ENCODE measurements at places on chromosomes 16 and 17. TPM values are rescaled to one million over a fixed set of nuclear protein-coding genes. Genes with fewer than 3 reads are reported as not detected.

Gene ZG16
- total RNA-seq, result not detected

Gene SCGB1C2
- total RNA-seq, result not detected

Gene SPATA33
- total RNA-seq, result 14.1 TPM

Gene GPS2
- 41.8 TPM for total RNA-seq

Gene CDH13
- total RNA-seq, result 3.0 TPM

- no peaks in the 10 kb centered on the region for H3K27me3 ChIP-seq
- no peak overlapping the region for H3K27ac ChIP-seq
- DNase-seq, result no peak
- no peaks in the 10 kb centered on the region for H3K36me3 ChIP-seq
- no peak overlapping the region for H3K4me3 ChIP-seq
Observed at GRCh38 chr16:50253514-50253910, 12.8 kb upstream of the ADCY7 start.

GRCh38 chr17:4739122-4740024 lies at the start of the genes CXCL16 and ZMYND15:
Gene CXCL16, minus strand, starts transcription at chr17:4739928. Its CDS starts 589 bp downstream, at chr17:4739339.
Gene ZMYND15, plus strand, starts transcription at chr17:4739833. Its CDS starts 716 bp downstream, at chr17:4740549.
- H3K4me1 ChIP-seq, result peaks cover 3% of the 10 kb centered on the region
- DNase-seq, result peak; percentile 61
- peaks cover 97% of the 10 kb centered on the region for H3K27me3 ChIP-seq
- no peaks in the 10 kb centered on the region for H3K36me3 ChIP-seq

GRCh38 chr17:34114174-34114573 lies 140.9 kb upstream of the CCL2 start:
- H3K36me3 ChIP-seq, result no peaks in the 10 kb centered on the region
- no peak for DNase-seq
- no peak overlapping the region for H3K27ac ChIP-seq
- no peaks in the 10 kb centered on the region for H3K27me3 ChIP-seq
- H3K4me3 ChIP-seq, result no peak overlapping the region

GRCh38 chr16:72876981-72877373 lies 171.0 kb downstream of the ZFHX3 start:
- no peak overlapping the region for H3K4me3 ChIP-seq
- H3K27me3 ChIP-seq, result no peaks in the 10 kb centered on the region
- H3K4me1 ChIP-seq, result peaks cover 6% of the 10 kb centered on the region

DNA sequence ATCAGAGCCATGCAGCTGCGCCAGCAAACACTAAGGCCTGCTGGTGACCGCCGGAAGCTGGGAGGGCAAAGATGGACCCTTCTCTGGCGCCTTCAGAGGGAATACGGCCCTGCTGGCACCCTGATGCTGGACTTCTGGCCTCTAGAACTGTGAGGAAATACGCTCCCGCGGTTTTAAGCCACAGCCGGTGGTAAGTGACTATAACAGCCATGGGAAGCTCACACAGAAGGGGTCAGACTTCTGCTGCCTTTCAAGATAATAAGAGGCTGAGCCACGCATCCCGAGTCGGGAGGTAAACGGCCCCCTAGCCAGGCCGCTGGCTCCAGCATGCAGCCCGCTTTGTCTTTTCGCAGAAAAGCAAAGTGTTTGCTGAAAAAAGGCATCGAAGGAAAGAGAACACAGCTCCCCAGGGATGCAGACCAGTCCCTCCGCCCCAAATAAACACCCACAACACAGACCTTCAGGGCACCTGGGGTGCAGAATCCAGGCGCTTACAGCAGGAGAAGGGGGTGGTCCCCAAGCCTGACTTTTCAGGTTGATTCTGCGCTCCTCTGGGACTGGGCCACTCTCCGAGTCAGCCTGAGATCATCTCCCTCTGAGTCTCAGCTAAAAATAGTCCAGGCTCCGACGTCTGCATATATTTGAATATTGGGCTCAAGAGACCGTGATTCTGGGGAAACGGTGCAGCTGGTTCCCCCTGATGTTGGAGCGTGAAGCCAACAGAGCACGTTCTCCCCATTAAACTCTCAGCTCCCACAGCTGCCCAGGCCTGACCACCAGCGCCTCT lies 89.7 kb downstream of the MGAT5B start:
- H3K4me1 ChIP-seq, result peaks cover 19% of the 10 kb centered on the region
- no peak overlapping the region for H3K27ac ChIP-seq
- peak; percentile 47 for DNase-seq
- no peak overlapping the region for H3K4me3 ChIP-seq

DNA sequence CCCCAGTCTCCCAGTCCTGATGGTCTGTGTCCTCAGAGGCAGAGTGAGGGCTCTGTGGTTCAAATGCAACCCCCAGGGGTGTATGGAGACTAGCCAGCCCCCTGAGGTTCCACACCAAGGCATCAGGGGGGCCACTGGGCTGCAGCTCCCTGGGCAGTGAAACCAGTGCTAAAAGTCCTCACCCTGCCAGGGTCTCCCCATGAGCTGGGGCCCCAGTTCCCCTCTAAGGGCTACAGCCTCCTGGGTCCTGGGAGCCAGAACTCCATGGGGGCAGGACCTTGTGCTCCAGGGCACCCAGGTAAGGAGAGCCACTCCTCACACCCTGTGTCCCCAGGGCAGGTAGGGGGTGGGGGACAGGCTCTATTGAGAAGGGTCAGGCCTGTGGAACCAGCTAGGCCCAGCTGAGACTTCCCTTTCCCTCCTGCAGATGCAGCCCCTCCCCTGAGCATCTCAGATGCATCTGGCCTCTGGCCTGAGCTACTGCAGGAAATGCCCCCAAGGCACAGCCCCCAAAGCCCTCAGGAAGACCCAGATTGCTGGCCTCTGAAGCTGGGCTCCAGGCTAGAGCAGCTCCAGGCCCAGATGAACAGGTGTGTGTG lies 6.4 kb upstream of the DCAF7 start:
- no peak overlapping the region for H3K27ac ChIP-seq
- H3K36me3 ChIP-seq, result no peaks in the 10 kb centered on the region
- no peak for DNase-seq
- no peaks in the 10 kb centered on the region for H3K4me1 ChIP-seq
- H3K4me3 ChIP-seq, result no peak overlapping the region

GRCh38 chr17:10993126-10993525 lies 155.2 kb upstream of the PIRT start:
- H3K36me3 ChIP-seq, result no peaks in the 10 kb centered on the region
- H3K4me1 ChIP-seq, result no peaks in the 10 kb centered on the region
- no peak overlapping the region for H3K4me3 ChIP-seq

- no peaks in the 10 kb centered on the region for H3K27me3 ChIP-seq
- no peak overlapping the region for H3K4me3 ChIP-seq
- H3K27ac ChIP-seq, result no peak overlapping the region
- H3K36me3 ChIP-seq, result no peaks in the 10 kb centered on the region
- H3K4me1 ChIP-seq, result no peaks in the 10 kb centered on the region
Observed at GRCh38 chr17:73729101-73729500, 84.9 kb upstream of the SDK2 start.

- peak; percentile 67 for DNase-seq
- peak within 1 kb of the TSS; percentile 66 for H3K4me3 ChIP-seq
- H3K4me1 ChIP-seq, result peaks cover 36% of the 10 kb centered on the region
Observed at GRCh38 chr17:32265192-32265923, at the start of gene RHBDL3. Gene RHBDL3, plus strand, starts transcription at chr17:32265832. Its CDS starts 358 bp downstream, at chr17:32266190.

DNA sequence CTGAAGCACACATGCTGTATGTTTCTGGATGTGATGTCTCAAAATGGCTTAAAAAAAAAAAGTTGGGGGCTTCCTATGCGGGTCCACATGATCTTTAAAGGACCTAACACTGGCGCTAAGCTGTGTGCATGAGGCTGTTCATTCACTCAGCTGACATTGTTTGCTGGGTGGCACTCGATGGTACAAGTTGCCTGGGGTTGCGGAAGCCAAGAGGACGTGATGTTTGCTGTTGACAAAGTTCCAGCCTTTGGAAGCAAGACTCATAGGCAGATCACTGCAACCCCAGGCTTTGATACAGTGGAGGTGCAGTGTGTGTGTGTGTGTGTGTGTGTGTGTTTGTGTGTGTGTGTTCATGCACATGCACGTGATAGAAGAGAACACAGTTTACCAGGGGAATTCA lies 29.5 kb upstream of the DNAI2 start:
- H3K27ac ChIP-seq, result no peak overlapping the region
- H3K36me3 ChIP-seq, result no peaks in the 10 kb centered on the region
- H3K4me3 ChIP-seq, result no peak overlapping the region
- H3K4me1 ChIP-seq, result peaks cover 33% of the 10 kb centered on the region
- DNase-seq, result no peak

DNA sequence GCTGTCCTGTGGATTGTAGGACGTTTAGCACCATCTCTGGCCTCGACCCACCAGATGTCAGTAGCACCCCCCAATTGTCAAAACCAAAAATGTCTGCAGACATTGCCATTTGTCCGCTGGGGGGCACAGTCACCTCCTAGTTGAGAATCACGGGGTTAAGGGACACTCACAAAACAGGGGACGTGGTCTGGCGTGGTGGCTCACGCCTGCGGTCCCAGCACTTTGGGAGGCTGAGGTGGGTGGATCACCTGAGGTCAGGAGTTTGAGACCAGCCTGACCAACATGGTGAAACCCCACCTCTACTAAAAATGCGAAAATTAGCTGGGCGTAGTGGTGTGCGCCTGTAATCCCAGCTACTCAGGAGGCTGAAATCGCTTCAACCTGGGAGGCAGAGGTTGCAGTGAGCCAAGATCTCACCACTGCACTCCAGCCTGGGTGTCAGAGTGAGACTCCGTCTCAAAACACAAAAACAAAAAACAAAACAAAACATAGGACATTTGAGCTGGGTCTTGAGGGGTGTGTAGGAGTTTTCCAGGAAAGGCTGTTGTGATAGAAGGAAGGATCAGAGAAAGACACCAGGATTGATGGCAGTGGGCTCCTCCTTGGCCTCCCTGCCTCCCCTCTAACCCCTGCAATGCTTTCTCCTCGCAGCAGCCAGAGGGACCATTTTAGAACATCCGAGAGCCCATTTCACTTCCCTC lies 171.8 kb upstream of the GSE1 start:
- H3K36me3 ChIP-seq, result no peaks in the 10 kb centered on the region
- peaks cover 32% of the 10 kb centered on the region for H3K27me3 ChIP-seq
- H3K4me3 ChIP-seq, result no peak overlapping the region
- peaks cover 39% of the 10 kb centered on the region for H3K4me1 ChIP-seq

DNA sequence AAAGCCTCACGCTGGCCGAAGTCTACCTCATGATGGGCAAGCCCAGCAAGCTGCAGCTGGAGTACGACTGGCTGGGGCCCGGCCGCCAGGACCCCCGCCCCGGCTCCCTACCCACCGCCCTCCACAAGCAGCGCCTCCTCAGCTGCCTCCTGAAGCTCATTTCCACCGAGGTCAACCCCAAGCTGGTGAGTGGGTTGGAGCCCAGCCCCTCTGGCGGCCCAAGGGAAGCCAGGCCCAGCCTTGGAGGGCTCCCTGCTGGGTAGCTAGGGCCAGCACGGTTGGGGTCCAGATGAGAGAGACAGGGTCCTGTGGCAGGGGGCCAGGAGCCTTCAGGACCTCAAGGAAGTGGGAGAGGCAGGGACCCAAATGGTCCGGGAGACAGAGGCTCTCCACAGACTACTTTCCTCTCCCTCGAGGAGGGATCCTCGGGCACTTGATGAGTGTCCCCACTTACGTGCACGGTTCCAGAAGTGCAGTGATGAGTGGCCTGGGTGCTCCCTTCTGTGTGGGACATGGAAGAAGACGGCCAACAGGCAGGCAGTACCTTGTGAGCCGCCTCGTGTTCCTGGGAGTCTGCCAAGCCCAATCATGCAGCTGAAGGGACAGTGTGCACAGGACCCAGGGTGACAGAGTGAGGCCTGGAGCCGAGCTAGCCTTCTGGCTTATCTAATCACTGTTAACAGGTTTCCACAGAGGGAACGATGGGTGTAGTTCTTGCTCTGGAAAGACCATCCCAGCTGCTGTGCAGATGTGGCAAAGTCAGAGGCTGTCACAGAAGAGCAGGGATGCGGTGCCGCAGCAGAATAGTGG lies 21.1 kb upstream of the JPT2 start:
- no peak overlapping the region for H3K27ac ChIP-seq
- H3K4me3 ChIP-seq, result no peak overlapping the region
- no peaks in the 10 kb centered on the region for H3K4me1 ChIP-seq
- no peaks in the 10 kb centered on the region for H3K27me3 ChIP-seq
- no peak for DNase-seq

- no peaks in the 10 kb centered on the region for H3K27me3 ChIP-seq
- H3K36me3 ChIP-seq, result no peaks in the 10 kb centered on the region
- DNase-seq, result no peak
- no peak overlapping the region for H3K4me3 ChIP-seq
- no peaks in the 10 kb centered on the region for H3K4me1 ChIP-seq
Observed at GRCh38 chr16:86965840-86966550, 351.2 kb downstream of the C16orf95 start.

GRCh38 chr17:3891626-3892094 lies 1.2 kb downstream of the CAMKK1 start:
- H3K4me3 ChIP-seq, result peak overlapping the region; percentile 91
- no peak for DNase-seq
- peaks cover 20% of the 10 kb centered on the region for H3K4me1 ChIP-seq
- H3K27ac ChIP-seq, result no peak overlapping the region
- H3K36me3 ChIP-seq, result no peaks in the 10 kb centered on the region
- peaks cover 14% of the 10 kb centered on the region for H3K27me3 ChIP-seq
